Activated T-cell treated with anti-CD3 and anti-CD28 coated beads for 1 hour (primary cell): ENCODE measurements at places on chromosomes 4 and X.

DNA sequence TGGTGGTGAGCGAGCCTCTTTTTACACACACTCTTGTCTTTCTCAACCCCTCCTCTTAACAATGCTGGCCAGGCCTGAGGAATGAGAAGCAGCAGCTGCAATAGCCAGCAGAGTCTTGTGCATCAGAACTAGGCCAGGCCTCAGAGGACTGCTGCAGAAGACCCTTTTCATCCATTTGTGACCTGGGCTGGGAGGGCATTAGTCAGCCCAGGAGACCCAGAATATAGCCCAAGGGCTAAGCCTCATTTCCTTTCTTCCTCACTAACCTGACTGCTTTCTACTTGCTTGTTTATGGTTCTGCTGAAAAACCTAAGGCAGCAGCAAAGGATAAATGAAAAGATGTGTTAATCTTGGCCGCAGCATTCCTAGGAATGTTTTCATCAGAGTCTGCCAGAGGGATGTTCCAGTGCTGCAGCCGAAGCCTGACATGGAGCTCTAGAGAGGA, 254.7 kb upstream of the AR start:
- no peak for DNase-seq

DNA sequence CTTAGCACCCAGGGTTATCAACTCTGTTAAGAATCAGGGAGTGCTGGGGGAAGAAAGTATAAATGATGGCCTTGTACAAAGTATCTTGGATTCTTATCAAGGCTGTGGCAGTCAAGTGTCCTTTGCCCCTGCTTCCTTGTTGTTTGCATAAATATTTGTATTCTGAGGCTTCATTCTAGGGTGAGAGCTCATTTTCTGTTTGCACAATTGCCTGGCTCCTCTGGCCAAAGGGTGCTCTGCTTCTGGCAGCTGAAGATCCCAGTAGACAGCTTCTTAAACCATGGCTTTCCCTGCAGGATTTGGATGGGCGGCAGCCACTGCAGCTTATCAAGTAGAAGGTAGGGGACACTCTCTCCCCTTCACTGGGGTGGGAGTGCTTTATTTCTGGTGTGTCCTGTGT, at the start of gene GBA3:
GBA3 (plus strand) TSS at position 202 of the 400 bp plus-strand sequence.
- DNase-seq: no peak

- no peak for DNase-seq
These were observed 117.4 kb upstream of the GRPR start for GRCh38 chrX:16005917-16006316.

GRCh38 chrX:68429216-68429615, 4.1 kb downstream of the OPHN1 start:
- DNase-seq: no peak

GRCh38 chrX:144275843-144276242, 392.0 kb downstream of the UBE2NL start:
- no peak for DNase-seq

- DNase-seq: no peak
These were observed 24.3 kb downstream of the CXCL13 start for GRCh38 chr4:77629885-77630284.

GRCh38 chrX:71183341-71183740, 38.7 kb downstream of the NLGN3 start:
- DNase-seq: no peak

DNA sequence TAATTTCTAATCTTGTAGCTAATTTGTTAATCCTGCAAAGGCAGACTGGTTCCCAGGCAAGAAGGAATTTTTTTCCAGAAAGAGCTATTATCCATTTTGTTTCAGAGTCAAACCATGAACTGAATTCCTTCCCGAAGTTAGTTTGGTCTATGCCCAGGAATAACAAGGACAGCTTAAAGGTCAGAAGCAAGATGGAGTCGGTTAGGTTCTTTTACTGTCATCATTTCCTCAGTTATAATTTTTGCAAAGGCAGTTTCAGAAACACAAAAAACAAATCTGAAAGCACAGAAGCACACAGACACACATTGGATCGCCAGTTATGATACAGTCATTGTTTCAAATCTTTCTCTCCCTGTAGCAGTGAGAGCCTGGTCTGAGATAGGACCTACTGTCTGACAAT, 37.9 kb downstream of the AGA start:
- DNase-seq: no peak

DNA sequence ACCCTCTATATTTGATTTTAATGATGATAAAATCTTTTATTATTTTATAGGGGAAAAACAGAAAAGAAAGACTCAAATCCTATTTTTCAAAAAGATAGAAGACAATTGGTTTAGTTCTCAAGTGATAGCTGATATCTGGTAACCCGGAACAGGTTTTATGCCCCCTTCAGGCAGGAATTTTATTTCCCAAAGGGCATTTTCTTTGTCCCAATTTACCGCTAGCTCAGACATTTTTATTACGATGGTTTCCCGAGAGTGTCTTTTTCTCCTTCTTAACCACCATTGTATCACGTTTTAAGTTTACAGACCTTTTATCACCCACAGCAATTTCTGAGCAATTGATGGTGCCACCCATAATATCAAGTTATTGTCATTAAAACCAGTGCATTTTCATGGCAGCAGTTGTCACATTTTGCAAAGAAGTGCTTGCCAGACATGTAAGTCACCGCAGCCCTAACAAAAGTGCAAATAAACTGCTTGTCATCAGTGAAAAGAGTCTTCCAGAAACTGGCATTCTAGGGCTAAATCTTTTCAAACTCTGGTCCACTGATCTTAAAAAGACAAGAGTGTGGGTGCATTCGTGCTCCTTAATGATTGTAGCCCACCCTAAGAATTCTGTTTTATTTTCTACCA, 204.8 kb upstream of the VCX start:
- DNase-seq: no peak

DNA sequence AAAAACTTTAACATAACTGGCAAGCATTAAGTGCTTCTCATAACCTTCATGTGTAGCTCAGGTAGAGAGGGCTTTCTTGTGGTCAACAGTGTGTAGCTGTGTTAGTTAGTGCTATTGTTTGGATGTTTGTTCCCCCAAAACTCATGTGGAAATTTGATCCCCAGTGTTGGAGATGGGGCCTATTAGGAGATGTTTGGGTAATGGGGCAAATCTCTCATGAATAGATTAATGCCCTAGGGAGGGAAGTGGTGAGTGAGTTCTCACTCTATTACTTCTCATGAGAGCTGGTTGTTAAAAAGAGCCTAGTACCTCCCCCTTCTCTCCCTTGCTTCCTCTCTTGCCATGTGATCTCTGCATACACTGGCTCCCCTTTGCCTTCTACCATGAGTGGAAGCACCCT, 16.5 kb upstream of the SLC25A43 start:
- DNase-seq: no peak

DNA sequence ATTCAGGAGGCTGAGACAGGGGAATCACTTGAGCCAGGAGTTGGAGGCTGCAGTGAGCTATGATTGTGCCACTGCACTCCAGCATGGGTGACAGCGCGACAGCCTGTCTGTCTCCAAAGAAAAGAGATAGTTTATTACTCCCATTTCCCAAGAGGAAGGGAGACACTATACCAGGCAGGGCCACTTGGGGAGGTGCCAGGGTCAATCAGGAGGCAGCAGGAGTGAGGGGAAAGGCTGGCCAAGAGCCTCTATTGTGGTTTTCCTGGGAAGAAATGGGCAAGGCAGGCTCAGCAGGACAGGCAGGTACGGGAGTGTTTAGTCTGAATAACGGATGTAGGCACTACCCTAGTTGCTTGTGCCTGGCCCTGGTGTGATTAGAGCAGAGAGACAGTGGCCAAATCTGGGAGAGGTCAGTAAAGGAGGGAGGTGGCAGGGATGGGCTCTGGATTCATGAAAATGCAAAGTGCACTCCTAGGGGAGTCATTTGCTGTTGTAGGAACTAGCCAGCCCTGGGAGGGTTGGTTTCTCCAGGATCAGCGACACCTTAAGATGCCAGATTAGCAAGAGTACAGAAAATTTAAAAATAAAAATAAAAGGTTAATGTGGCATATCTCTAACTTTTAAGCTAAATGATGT, 20.2 kb upstream of the CDKN2AIP start:
- DNase-seq: no peak

DNA sequence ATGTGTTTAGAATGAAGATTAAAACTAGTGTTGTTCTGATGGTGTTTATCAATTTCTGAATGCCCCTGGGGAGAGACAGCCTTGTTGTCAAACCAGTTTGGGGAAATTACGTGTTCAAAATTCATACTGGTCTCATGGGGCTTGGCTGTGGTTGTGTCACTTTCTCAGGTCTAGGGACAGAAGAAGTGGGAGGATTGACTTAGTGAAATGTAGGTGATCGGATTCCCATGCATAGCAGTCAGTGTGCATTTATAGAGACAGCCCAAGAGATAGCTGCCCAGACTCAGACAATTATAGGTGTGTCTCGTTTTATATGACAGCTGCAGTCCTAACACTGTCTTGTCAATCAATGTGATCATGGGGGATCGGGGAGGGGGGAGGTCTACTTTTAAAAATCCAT, 94.4 kb upstream of the CLCN4 start:
- DNase-seq: no peak

DNA sequence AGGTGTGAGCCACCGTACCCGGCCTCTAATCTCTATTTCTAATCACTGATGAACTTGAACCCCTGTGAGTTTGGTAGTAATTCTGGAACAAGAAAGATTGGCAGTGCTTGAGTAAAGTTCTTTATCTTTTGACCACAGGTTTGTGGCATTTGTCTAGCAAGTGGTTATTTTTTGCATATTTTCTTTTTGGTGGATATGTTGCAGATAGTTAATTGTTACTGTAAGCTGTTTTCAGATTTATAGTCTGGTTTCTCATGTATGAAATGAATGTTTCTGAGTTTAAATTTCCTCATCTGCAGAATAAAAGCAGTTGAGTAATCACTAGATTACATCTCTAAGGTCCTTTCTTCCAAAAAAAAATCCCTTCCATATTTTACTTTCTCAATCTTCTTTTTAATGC, 105.2 kb downstream of the GASK1B start:
- DNase-seq: no peak

GRCh38 chrX:27466051-27466450, 2.9 kb upstream of the PPP4R3C start:
- no peak for DNase-seq

DNA sequence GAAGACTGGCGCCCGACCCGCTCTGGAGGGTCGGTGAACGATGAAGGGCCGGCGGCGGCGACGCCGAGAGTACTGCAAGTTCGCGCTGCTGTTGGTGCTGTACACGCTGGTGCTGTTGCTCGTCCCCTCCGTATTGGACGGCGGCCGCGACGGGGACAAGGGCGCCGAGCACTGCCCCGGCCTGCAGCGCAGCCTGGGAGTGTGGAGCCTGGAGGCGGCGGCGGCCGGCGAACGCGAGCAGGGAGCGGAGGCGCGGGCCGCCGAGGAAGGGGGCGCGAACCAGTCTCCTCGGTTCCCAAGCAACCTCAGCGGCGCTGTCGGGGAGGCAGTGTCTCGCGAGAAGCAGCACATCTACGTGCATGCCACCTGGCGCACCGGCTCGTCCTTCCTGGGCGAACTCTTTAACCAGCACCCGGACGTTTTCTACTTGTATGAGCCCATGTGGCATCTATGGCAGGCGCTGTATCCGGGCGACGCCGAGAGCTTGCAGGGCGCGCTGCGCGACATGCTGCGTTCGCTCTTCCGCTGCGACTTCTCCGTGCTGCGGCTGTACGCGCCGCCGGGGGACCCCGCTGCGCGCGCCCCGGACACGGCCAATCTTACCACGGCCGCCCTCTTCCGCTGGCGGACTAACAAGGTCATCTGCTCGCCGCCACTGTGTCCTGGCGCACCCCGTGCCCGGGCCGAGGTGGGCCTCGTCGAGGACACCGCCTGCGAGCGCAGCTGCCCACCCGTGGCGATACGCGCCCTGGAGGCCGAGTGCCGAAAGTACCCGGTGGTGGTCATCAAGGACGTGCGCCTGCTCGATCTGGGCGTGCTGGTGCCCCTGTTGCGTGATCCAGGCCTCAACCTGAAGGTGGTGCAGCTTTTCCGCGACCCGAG, 568 bp downstream of the CHST7 start:
- DNase-seq: peak; percentile 43

DNA sequence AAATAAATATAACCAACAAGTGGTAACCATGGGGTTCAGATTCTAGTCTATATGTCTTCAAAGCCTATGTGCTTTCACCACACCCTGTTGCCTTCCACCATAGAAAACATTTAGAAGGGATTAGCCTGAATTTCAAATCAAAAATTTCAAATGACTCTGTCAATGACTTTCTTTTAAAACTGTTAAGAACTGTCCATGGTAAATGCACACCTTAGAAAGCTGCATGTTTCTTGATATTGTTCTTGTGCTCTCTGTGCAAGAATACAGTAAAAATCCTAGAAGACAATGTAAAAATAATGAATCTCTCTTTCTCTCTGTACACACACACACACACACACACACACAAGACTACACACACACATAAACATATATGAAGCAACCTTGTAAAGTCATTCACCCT, 74.6 kb upstream of the EXOC1L start:
- no peak for DNase-seq

DNA sequence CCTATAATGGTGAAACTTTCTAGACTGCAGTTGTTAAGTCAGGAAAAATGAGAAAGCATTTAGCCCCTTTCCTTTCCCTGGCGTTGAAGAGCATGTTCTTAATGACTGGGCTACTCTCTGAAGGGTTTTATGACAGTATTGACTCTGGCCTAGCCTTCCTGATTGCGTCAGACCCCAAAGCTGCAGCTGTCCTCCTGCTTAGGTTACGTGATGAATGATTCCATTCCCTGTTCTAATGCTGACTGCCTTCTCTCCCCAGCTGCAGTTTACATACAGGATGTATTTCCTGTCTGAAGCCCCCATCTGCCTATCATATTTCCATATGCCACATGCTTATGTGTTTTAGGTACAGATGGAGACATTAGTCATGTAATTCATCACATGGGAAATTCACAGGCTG, 105.8 kb upstream of the EGFL6 start:
- DNase-seq: no peak

GRCh38 chr4:102518703-102519131, 17.6 kb downstream of the NFKB1 start:
- no peak for DNase-seq

DNA sequence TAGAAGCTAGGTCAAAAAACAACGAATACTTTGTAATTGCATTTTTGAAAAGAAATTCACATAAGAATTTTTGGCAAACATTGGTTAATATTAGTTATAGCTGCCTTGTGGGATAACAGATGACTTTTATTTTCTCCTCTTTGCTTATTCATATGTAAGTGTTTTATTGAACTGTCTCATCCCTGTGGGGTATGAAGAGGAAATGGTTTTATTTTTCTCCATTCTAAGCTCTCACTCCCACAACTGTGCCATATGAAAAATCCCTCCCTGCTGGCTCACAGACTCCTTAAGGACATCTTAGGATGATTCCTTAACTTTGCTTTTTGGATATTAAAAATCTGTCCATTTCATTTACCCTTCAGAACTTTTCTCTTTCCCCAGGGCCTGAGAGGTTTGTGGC, 300.6 kb downstream of the PPP1R2C start:
- DNase-seq: no peak

DNA sequence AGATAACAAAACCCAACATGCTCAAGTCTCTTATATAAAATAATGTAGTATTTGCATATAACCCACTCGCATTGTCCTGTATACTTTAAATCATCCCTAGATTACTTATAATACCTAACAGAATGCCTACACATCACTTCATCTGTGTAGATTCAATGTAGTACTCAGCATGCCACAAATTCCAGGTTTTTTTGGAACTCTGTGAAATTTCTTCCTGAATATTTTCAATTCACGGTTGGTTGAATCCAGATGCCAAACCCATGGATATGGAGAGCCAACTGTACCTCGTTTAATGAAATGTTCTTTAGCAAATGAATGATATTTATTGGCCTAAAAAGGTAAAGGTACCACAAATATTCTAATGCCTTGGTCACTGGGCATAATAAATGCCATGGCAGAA, 24.8 kb downstream of the CCNI start:
- DNase-seq: no peak
